Kidney glomerular epithelial cell (primary cell): ENCODE measurements at places on chromosomes 2 and 18.

DNA sequence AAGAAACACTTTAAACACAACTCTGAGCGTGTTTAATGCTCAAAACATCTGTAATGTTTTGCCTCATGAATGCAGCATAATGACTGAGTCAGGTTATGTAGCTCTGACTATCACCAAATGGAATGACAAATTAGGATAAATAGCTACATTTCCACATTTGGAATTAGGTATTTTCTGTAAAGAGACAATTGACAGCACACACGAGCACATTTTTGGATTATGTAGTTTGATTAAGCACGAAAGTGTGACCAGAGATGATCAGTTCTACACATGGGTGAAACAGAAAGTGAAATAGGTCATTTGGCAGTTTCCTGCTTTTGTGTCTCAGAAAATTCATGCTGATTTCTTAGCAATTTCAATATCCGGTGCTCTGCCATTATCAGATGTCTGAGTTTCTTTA is 29.0 kb downstream of the LPIN1 start:
- no peak for DNase-seq

DNA sequence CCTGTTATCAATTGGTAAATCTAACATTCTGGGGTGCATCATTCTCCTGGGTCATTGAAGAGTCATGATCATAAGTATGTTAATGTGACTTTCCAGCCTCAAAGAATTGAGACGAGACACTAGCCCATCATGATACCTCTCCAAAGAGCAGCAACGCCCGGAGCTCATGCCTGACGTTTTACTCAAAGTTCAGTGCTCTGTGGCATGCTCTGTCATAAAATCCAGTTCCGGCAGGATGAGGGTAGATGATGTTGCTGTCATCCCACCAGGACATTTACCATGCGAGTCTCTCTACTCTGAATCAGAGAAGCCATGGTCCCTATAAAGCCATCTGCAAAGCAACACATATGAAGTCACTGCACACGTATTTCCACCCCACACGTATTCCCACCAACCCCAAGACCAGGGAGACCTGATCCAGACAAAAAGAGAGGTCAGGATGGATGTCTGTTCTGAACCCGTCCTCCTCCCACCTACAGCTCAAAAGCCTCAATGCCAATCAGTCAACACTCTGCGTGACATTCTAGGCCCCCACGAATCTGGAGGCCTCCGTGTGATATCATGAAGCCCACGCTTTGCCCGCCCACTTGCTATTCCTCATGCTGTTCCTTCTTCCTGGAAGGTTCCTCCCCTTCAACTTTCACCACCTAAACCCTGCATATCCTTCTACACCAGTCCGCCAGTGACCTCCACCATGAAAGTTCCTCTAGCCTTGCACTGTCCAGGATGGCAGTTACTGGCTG is 85.8 kb downstream of the DNMT3A start:
- no peak for DNase-seq

DNA sequence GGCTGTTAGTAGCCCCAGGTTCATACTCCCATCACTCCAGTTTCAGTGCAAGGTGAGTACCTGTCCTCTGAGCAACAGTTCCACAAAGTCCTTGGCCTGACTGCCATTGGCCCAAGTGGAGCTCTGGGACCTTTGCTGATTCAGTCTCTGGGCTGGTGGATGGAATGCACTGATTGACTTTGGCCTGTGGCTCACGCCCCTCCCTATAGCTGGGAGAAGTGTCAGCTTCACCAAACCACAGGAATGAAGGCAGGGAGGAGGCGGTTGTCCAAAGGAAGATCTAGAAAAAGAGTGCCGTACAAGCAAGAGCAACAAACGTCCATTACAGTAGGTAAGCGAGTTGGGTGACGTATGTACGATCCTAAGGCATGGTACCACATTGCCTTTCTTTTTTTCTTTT is 34.0 kb downstream of the QPCT start:
- DNase-seq: peak; percentile 52

- peak; percentile 11 for DNase-seq
These were observed 49.7 kb upstream of the RASGRP3 start for GRCh38 chr2:33426666-33427231.

DNA sequence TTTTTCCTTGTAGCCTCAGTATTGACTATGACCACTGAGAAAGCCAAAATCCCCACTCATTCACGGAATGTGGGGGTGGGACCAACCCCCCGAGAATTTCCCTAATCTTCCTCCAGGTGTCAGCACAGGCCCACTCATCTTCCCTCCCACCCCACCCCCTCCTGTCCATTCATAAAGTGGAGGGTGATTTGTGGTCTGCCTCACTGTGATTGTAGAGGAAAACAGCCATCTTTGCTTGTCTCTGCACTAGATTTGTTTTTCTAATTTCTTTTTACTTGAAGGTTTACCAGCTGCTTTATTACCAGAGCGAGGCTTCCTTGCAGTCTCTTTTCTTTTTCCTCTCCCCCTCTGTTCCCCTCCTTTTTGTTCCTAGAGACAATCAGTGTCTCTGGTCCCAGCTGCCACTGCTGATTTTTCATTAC is 171.8 kb downstream of the ICOS start:
- DNase-seq: peak; percentile 2
